Umbilical cord (tissue), 2 donors: ENCODE measurements at places on chromosomes 12 and 14. TPM values are rescaled to one million over a fixed set of nuclear protein-coding genes. Genes with fewer than 3 reads are reported as not detected.

The OR6C68 gene
- not detected for total RNA-seq

The CCDC175 gene
- total RNA-seq, result 0.96 TPM

The NFATC4 gene
- total RNA-seq, result 40.0 TPM

DNA sequence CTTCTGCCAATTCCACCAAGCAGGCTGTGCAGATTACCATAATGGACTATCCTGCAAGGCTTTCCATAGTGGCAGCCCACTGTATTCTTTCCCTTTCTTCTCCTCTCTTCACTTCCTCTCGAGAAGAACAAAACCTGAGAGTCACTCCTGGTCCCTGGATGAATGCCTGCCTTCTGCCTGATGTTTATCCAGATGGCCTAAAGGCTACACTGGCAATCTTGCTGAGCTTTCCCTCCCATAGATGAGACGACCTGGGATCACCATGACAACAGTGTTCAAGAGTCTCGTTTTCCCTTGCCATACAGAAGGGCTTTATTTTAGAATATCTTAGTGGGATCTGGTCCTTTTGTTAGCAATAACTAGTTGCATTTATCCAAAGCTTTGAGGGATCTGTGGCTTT, 142.3 kb downstream of the RTN1 start:
- no peak for DNase-seq

- peak; percentile 83 for DNase-seq
These were observed 108.0 kb downstream of the AEBP2 start for GRCh38 chr12:19547271-19547671.

GRCh38 chr12:2374092-2374906, 321.5 kb downstream of the CACNA1C start:
- DNase-seq, result no peak

The OR10P1 gene
- not detected for total RNA-seq

DNA sequence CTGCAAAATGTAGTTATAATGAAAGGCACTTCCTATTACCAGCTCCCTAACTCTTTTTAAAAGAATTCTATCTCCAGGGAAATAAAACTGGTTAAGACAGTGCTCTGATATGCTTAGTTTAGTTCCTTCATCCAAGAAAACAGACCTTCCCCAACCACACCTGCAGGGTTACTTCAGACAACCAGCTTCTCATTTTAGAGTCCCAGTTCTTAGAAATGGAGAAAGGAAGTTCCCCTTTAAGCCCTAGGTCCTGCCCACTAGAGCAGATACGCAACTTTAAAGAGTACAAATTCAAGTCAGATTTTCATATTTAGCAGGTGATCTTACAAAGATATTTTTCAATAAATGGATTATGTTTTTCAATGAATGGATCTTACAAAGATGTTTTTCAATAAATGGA, 4.4 kb upstream of the WSB2 start:
- DNase-seq, result no peak

The RNASE1 gene
- 227 TPM for total RNA-seq

- DNase-seq, result no peak
These were observed at the start of gene CLMN for GRCh38 chr14:95319312-95320077. Gene CLMN, minus strand, starts transcription at chr14:95319908. Its CDS starts 116 bp downstream, at chr14:95319792.

GRCh38 chr12:81170072-81170471, 92.2 kb downstream of the ACSS3 start:
- DNase-seq, result no peak

The PRH2 gene
- 1.4 TPM for total RNA-seq
